ENCODE measurements at places on chromosomes 2 and 18.

GRCh38 chr2:69459936-69460335, 22.7 kb upstream of the NFU1 start:
- DNase-seq = no peak

DNA sequence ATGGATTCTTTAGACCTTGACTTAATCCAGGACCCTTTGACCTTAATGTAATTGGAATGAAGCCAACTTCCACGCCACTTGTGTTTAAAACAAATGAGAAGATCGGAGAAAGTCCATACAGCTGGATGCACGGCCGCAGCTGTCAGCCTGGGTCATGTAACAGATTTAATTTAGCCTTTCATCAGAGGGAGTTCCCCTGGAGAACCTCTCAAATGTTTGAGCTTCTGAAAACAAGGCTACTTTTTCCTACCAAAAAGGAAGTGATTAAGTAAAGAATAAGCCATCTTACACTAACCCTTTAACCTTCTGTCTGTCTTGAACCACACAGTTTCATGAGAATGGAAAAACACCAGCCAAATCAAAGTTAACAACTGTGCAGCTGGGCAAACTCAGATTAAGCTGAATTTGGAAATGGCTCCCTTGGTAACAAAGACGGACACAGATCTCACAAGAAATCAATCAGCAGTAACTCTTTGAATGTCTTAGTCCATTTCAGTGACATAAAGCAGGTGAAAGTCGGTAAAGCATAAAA, 103.6 kb downstream of the DOCK10 start:
- DNase-seq = no peak

- no peak for DNase-seq
Observed at GRCh38 chr18:11154368-11154989, 5.1 kb upstream of the PIEZO2 start.

DNA sequence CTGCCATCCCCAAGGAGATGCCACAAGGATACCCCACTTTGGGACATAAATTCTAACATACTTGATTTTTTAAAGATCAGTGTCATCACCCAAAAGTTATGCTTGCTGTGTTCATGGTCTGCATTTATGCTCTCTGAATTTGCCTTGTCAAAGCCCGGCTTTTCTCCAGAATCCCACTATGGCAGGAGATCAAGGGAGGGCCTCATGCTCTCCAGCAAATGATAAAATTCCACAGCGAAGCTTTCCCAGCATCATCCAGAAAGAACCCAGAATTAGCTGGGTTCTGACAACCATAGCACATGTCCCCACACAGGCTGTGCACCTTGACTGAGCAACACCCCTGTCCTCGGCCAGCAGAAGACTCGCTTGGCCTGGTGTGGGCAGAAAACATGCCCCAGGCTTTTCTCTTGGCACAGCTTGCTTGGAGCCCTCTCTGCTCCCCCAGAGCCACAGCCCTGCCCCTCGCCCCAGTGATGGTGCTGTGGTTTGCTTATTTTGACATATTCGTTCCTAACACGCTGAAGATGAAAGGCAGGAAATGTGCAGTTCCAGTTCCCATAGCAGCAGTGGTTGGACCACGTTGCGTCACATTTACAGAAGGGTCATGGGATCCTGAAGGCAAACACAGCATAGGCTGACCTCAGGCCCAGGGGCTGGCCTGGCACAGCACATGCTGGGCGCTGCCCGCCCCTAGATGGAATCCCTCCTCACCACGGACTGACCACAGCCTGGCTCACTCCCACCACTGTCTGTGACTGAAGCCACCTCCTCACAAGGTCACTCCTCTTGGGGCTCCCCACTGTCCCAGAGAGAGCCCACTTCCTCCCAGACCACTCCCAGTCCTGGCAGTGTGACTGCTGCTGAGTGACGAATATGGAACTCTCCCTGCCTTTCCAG, 14.1 kb upstream of the CHRNA1 start:
- DNase-seq = no peak

GRCh38 chr18:79789901-79790890, 7.5 kb upstream of the KCNG2 start:
- no peak for DNase-seq

GRCh38 chr2:121649149-121649595, at the start of gene CLASP1:
Gene CLASP1 (minus strand): TSS chr2:121649462. CDS start chr2:121605895, 43,567 bp downstream.
- DNase-seq = no peak

GRCh38 chr18:23650968-23651927, 11.5 kb downstream of the ANKRD29 start:
- DNase-seq = no peak

- DNase-seq = no peak
Observed at GRCh38 chr2:41724465-41724864, 323.4 kb upstream of the PKDCC start.

GRCh38 chr2:21866316-21866715, 742.5 kb downstream of the TDRD15 start:
- DNase-seq = no peak

DNA sequence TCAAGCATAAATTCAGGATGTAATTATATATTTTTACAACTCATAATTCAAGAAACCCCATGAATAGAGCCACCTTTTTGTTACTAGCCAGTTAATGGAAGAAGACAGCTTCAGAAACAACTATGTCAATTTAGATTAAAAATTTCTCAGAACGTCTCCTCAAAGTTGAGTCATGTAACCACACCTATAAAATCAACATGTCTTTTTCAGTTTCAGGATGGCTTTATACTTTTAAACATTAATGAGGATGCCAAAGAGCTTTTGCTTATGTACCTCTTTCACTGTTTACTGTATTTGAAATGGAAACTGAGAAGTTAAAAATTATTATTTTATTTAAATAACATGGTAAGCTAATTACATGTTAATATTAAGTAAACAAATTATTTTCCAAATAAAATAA, 280.1 kb downstream of the PTH2R start:
- no peak for DNase-seq

DNA sequence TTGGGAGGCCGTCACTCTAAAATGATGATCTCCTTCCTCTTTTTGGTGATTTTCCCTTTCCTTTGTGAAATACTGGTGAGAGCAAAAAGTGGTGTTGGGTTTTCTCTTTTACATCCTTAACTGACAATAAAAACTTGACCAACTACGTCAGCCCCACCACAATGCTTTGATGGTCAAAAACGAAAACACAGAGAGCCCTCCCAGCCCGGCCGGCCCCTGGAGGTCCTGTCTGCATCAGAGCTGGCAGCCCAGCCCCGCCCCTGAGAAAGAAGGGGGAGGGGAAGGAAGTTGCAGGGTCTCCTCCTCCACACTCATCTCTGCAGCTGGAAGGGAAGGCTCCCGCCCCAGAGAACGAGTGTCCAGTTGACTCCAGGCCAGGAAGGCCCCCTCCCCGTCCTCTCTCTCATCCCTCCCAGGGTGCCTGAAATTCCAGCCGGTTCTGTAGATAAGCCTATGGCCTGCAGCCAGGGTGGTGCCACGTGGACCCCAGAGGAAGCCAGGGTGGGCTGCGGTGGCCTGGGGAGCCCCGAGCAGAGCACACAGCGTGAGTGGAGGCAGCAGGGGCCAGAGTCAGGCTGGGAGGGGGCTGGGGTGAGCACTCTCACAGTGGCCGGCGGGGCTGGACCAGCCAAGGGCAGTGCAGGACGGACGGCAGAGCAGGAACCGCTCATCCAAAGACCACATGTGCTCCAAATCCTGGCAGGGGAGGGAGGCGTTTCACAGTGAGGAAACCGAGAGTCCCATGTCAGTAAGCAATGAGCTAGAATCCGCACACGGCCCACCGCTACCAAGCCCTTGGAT, 19.8 kb downstream of the BIN1 start:
- peak; percentile 84 for DNase-seq

GRCh38 chr2:135762530-135762929, 20.9 kb downstream of the UBXN4 start:
- no peak for DNase-seq

Data from muscle of arm (tissue), 14 donors.